ENCODE measurements at places on chromosomes 16 and 17.

GRCh38 chr16:24544640-24545039 is 5.3 kb downstream of the RBBP6 start:
- no peak for DNase-seq

- DNase-seq = no peak
Observed at GRCh38 chr17:67689534-67690177, 28.1 kb upstream of the NOL11 start.

DNA sequence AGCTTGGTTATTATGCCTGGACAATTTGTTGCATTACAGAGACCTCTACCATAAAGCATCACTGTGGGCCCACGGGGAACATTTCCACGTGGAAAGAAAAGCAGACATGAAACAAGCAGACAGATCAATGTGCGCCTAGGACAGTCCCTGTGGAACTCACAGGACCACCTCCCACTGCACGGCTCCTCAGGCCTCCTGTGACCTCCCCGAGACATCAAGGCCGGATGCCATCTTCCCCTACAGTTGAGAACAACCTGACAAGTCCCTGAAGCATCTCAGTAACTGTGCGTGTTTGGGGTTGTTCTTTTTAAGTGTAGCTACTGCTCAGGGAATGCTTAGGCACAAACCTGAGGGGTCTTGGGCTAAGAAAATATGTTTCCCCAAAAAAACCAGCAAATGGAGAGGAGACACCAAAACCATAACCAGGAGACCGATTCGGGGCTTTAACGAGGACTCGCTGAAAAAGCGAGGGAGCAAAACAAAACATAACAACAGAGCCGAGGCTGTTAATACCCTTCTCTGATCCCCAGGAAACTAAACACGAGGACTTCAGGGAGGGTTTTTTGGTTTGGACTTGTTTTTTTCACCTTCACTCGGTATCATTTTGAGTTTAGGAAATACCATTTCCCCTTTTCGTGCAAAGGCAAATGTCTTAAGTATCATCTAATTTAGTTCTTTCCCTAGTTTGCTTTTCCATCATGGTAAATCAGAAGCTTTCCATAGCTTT is 87.1 kb downstream of the CYTH1 start:
- DNase-seq = no peak

GRCh38 chr16:19284207-19284606 is 1.3 kb upstream of the CLEC19A start:
- no peak for DNase-seq

DNA sequence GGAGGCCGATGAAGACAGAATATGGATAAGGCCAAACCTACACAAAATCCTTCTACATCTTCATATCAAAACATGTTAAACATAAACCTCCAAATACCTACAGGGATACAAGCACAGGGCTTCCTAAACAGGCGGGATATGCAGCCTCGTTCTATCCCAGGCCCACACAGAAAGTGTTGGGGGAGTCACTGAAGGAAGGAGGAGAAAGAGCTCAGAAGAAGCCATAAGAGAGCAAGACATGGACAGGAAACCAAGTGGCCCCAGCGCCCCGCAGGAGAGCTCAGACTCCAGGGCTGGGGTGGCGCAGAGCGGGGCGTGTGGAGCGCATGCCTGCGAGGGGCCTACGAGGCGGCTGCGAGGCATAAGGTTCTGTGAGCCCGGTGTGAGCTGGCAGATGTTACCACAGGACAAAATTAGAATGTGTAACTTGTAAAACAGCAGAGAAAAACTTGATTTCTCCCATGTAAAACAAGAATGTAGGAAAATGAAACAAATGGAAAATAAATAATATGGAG is 11.0 kb upstream of the FASN start:
- no peak for DNase-seq

DNA sequence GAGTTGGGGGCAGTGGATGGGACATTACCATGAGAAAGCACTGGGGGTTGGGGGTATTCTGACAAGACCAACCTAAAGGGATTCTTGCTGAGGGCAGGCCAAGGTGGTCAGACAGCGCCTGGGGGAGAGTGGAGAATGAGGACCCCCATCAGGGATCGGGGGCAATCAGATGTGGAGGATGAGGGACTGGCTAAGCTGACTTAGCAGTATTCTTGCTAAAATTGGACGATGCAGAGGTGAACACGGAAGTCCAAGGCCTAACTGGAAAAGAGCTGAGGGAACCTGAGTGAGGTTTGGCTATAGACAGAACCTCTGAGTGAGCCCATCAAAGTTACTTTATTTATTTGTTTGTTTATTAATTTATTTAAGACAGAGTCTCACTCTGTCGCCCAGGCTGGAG is 9.2 kb downstream of the QPRT start:
- DNase-seq = no peak

DNA sequence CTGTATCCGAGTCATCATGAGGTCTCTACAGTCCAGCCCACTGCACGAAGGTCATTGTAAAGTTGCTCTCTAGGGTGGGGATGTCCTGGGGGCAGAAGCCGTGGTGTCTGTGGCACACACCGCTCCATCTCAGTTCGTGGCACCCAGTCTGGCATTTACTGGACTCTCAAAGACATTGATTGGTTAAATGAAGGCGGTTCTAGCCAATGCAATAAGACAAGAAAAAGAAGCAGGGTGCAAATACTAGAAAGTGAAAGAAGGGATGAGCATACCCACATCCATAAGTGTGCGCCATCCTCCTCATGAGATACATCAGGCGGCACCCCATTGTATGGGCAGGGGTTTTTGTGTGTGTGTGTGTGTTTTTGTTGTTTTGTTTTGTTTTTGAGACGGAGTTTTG is 10.7 kb upstream of the ATP2A3 start:
- no peak for DNase-seq

- no peak for DNase-seq
Observed at GRCh38 chr16:3952737-3953131, 72.2 kb upstream of the CREBBP start.

- no peak for DNase-seq
Observed at GRCh38 chr16:49998991-49999390, 26.0 kb upstream of the CNEP1R1 start.

DNA sequence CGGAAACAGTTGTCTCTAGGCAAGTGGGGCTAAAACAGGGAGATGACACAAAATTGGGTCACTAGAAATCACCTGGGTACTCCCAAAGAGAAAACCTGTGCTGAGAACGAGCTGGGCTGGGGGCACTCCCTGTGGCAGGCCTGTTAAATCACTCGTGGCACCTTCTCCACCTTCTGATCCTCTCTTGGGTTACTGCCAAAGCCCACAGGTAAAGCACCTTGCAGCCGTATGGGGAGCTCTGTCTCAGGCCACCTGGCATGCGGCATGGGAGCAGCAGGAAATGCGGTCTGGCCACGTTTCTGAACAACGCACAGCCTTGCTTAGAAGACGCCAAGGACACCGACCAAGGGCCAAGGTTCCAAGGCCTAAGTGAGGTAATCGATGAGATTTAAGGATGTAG is 21.5 kb upstream of the ICAM2 start:
- DNase-seq = no peak

- DNase-seq = peak; percentile 85
Observed at GRCh38 chr16:29029168-29029994, 44.5 kb downstream of the LAT start.

- DNase-seq = no peak
Observed at GRCh38 chr17:36151891-36152638, 24.4 kb downstream of the TBC1D3B start.

- no peak for DNase-seq
Observed at GRCh38 chr16:63466-63865, 9.0 kb downstream of the RHBDF1 start.

- no peak for DNase-seq
Observed at GRCh38 chr17:14329900-14330491, 29.1 kb downstream of the HS3ST3B1 start.

- no peak for DNase-seq
Observed at GRCh38 chr17:44970136-44970741, 2.1 kb upstream of the C1QL1 start.

DNA sequence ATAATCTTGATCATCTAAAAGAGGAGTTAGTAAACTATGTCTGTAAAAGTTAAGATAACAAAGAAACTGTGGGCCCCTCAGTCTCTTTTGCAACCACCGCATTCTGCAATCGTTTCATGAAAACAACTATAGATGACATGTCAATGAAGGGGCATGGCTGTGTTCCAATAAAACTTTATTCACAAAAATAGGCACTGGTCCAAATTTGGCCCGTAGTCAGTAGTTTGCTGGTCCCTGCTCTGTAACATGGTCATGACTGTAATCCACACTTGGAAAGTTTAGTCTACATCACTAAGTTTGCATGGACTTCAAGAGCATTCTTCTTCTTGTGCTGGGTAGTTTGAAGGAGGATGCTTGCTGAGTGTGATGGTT is 299.3 kb upstream of the PSMD7 start:
- DNase-seq = no peak

DNA sequence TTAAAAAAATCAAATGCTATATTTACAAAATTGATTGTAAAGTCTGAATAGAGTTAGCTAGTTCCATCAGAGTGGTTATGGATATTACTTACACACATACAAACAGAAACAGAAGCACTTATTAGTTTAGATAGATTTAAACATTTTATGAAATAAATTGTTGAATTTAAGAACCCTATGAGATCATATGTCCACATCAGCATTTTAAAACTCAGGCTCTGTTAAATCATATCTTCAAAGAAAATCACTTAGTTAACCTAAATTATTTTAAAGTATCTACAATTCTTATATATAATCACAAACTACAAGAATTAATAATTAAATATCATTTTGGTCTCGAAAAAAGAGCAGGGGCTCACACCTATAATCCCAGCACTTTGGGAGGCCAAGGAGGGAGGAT is 42.5 kb downstream of the HELZ start:
- no peak for DNase-seq

GRCh38 chr16:4534151-4534790 is 4.3 kb downstream of the CDIP1 start:
- no peak for DNase-seq

GRCh38 chr17:2511138-2511461 is 588 bp downstream of the METTL16 start:
- DNase-seq = no peak

GRCh38 chr17:4375039-4375748 is 8.7 kb upstream of the UBE2G1 start:
- DNase-seq = no peak

DNA sequence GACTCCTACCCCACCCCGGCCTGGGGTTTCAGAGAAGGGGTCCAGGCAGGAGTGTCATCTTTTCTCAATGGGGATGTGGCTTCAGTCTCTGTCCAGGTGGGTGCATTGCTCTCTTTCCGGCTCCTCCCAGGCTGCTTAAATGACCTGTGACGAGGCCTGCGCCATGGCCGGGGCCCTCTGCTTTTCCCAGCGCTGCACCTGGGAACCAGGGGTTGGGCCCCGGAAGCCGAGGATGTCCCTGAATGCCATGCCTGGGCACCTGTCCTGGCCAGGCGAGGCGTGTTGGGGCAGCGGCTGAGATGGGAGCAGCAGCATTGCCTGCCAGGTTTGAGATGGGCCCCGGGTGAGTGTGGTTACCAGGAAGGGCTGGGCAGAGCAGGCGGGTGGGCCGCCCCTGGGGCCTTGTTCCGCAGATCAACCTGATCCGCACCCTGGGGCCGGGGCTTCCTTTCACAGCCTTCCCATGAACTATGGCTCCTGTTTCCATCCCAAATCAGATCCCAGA is 147.4 kb downstream of the SEC14L1 start:
- DNase-seq = no peak

DNA sequence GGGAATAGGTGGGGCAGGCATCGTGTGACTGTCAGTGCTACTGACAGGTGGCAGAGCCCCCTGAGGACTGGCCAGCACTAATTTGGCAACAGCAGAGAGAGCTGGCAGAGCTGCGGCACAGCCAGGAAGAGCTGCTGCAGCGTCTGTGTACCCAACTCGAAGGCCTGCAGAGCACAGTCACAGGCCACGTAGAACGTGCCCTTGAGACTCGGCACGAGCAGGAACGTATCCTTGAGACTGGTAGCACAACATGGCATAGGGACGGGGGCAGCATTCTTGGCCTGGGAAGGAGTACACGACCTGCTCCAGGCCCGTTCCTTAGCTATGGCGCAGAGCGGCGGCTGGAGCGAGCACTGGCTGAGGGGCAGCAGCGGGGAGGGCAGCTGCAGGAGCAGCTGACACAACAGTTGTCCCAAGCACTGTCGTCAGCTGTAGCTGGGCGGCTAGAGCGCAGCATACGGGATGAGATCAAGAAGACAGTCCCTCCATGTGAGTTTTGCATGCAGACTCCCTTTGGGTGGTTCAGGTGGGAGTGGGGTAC is 3.0 kb upstream of the NRN1L start:
- no peak for DNase-seq

DNA sequence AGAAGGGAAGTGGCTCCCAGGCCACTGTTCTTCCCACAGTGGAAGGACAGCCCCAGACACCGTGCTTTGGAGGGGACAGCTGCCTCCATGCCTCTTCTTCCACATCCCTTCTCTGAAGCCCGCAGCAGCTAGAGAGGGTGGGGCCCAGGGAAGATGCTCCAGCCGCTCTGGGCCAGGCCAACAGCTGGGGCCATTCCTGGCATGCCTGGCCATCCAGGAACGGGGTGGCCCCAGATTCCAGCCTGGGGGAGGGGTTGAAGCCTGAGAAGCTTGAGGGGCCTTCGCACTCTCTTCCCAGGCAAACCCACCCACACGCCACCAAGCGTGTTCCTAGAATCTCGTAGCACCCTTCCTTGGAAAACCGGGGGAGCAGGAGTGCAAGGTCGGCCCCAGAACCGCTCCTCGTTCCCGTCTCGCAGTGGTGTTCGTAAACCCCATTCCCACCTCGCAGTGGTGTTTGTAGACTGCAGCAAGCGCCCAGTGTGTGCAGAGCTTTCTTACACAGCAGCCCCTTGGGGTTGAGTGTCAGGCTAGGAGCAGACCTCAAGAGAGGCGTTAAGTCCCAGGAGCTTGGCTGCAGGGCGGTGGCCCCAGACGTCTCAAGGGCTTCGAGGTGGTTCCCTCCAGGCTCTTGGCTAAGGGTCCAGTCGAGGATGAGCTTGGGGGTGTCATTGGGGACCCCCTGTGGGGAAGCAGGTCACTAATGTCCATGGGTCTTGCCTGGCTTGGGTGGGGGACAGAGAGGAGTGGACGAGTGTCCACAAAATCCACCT is 2.7 kb downstream of the CDH15 start:
- DNase-seq = no peak

- peak; percentile 74 for DNase-seq
Observed at GRCh38 chr16:58511933-58512815, 3.1 kb upstream of the SETD6 start.

- DNase-seq = no peak
Observed at GRCh38 chr17:57236686-57237299, 19.5 kb upstream of the MSI2 start.

GRCh38 chr17:42537826-42538451 is 1.9 kb downstream of the NAGLU start:
- DNase-seq = no peak

DNA sequence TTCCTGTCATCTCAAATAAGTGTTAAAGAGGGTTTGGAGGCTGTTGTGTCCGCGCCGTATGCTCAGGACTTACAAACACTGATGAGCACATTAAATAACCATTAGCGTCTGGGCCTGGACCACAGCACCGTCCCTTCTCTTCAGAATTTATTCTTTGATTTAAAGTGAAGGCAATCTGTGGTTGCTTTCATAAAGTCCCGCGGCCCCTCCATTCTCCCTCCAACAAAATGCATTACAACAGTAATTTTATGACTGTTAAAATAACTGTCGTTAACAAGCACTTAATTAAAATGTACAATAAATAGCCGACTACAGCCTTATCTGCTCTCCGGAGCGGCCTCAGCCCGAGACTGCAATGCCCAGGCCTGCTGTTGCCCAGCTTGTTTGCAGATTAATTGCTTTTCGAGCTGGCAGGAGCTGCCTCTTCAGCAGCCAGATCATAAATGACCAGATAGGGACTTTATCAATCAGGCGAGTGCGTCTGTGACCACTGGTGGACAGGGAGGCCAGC is 30.6 kb upstream of the IRX3 start:
- no peak for DNase-seq
